ENCODE measurements at places on chromosomes 3 and 15. TPM values are rescaled to one million over a fixed set of nuclear protein-coding genes. Genes with fewer than 3 reads are reported as not detected.

- peaks cover 26% of the 10 kb centered on the region for H3K36me3 ChIP-seq
- no peaks in the 10 kb centered on the region for H3K4me1 ChIP-seq
- H3K27me3 ChIP-seq = no peaks in the 10 kb centered on the region
- H3K27ac ChIP-seq = no peak overlapping the region
- DNase-seq = no peak
These were observed 31.2 kb downstream of the GOLGB1 start for GRCh38 chr3:121718205-121718846.

DNA sequence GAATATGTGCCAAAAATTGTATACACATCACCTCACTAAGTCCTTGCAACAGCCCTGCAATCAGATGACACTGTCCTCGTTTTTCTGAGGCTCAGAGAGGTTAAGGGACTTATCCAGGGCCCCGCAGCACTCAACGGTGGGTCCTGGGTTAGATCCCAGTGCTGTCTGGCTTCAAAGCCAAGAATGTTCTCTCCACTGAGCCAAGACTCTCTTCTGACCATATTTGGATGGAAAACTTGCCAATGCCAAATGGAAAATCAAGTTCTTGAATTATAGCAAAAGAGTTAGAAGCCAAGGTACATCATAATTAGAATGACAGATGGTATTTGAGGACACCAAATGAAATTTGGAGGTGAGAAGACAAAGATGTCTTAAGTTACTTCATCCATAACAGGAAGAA is 75.9 kb downstream of the NCEH1 start:
- H3K4me1 ChIP-seq = no peaks in the 10 kb centered on the region
- no peaks in the 10 kb centered on the region for H3K36me3 ChIP-seq
- H3K4me3 ChIP-seq = no peak overlapping the region
- no peak overlapping the region for H3K27ac ChIP-seq
- DNase-seq = no peak

GRCh38 chr15:61169275-61169903 is 59.7 kb downstream of the RORA start:
- no peaks in the 10 kb centered on the region for H3K27me3 ChIP-seq
- H3K4me1 ChIP-seq = no peaks in the 10 kb centered on the region
- DNase-seq = no peak
- H3K36me3 ChIP-seq = no peaks in the 10 kb centered on the region

DNA sequence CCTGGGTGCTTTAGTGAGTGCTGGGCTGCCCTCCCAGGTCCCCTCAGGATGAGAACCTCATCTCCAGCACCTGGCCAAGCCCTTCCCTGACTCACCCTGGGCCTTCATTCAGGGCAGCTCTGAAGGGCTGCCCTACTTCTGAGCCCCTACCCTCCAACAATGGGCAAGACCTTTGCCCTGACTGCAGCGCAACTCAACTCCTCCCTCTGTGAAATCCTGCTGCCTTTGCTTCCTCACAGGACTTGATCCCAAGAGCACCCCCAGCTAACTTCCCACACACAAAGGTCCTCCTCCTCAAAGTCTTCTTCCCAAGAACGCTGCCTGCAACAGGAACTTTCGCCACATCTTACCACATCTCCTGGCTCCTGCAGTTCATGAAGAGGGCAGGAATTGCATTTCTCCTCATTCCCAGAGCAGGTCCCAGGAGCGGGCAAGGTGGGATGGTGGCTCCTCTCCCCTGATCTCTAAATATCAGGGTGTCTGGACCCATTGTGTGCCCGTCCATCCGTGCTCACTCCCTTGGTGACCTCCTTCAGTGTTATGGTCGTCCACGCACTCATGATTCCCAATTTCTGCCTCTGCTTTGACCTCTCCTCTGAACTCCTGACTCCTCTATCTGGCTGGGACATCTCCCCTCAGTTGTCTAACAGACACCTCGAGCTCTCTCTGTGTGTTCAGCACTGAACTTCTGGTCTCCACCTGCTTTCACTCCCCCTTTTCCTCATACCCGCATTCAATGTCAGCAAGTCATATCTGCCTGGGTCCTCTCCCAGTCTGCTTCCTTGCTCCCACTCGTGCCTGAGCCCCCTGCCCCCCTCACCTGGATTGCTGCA is 4.5 kb upstream of the SSUH2 start:
- DNase-seq = no peak
- H3K27ac ChIP-seq = no peak overlapping the region
- H3K4me1 ChIP-seq = no peaks in the 10 kb centered on the region
- no peaks in the 10 kb centered on the region for H3K36me3 ChIP-seq
- no peaks in the 10 kb centered on the region for H3K27me3 ChIP-seq
- H3K4me3 ChIP-seq = no peak overlapping the region

DNA sequence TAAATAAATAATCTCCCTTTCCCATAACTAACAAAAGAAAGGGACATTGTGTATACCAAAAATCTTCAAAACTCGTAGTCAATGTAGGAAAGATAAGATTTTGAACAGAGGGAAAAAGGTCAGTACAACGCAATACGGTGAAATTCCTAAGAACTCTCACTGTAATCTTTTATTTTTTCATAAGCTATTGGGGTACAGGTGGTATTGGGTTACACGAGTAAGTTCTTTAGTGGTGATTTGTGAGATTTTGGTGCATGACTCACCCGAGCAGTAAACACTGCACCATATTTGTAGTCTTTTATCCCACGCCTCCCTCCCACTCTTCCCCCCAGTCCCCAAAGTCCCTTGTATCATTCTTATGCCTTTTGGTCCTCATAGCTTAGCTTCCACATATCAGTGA is 718.0 kb downstream of the TBL1XR1 start:
- no peaks in the 10 kb centered on the region for H3K4me1 ChIP-seq
- no peak overlapping the region for H3K4me3 ChIP-seq

DNA sequence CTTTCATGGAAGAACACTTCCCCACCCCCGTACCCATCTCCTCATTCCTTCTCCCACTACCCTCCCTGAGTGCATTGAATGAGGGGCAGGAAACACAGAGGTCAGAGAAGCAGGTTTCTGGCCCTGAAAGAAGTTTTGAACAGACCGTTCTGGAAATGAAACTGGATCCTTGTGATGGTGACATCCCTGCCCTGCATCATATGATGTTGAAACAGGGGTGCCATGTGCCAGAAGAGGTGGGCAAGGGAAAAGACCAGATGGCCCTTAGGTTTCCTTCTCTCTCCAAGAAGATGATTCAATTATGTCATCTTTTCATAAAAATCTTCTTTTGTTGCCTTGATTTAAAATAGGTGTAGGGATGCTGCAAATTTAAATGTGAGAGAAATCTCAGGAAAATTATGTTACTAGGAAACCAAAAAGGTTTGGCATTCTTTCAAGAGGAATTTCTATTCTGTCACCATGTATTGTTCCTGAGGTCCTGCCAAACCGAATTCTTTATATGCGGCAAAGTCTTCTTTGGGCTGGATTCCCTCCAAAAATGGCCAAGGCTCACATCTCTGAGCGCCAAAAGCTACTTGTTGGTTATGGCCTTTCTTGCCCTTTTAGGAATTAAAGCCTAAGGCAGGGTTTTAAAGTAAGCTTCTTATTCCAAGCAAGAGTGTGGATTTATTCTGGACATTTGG is 19.9 kb upstream of the TNFAIP8L3 start:
- H3K36me3 ChIP-seq = no peaks in the 10 kb centered on the region
- no peak for DNase-seq
- H3K27me3 ChIP-seq = no peaks in the 10 kb centered on the region
- no peaks in the 10 kb centered on the region for H3K4me1 ChIP-seq

DNA sequence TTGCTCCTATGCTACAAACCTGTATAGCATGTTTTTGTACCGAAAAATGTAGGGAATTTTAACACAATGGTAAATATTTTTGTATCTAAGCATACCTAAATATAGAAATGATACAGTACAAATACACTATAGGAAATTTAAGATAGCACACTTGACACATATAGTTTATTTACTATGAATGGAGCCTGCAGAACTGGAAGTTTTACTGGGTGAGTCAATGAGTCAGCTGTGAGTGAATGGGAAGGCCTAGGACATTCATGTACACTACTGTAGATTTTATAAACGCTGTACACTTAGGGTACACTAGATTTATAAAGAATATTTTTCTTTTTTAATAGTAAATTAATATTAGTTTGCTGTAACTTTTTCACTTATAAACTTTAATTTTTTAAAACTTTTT is 707.7 kb upstream of the EPHA6 start:
- no peaks in the 10 kb centered on the region for H3K36me3 ChIP-seq
- no peaks in the 10 kb centered on the region for H3K4me1 ChIP-seq
- no peak overlapping the region for H3K4me3 ChIP-seq

DNA sequence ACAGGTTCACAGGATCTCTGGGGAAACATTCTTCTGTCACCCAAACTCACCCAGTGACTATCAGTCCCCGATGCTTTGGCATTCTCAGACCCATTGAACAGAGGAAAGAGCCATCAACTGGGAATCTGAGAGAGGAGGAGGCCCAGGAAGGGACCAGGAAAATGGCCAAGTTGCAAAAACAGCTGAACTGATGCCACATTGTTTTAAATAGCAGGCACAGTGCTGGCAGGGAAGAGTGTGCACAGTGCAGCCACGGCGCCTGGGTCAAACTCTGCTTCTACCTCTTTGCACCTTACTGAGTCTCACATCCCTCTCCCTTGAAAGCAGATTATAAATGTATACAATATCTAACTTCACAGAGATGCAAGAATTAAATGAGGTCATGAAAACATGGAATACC is 66.4 kb downstream of the SRGAP3 start:
- no peaks in the 10 kb centered on the region for H3K27me3 ChIP-seq
- H3K36me3 ChIP-seq = no peaks in the 10 kb centered on the region
- no peak overlapping the region for H3K4me3 ChIP-seq

CHRNA3 gene
- total RNA-seq = 2.0 TPM

SEMA3G gene
- total RNA-seq = 2.4 TPM
